Left colon (tissue), 2 donors: ENCODE measurements at places on chromosomes 11 and 22. TPM values are rescaled to one million over a fixed set of nuclear protein-coding genes. Genes with fewer than 3 reads are reported as not detected.

DNA sequence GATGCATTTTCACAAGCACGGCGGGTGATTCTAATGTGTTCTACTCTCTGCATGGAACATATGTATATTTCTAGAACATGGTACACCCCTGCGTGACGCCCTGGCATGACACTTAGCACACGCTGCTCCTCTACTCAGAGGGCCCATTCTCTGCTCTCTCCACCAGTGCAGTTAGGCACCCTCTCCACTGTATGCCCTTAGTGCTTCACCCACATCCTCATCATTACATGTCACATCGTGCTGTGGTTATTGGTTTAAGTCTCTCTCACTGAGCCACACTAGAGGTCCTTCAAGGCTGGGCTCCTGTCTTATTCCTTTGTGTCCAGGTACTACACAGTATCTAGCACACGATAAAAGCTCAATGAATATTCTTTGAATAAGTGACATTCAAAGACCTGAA, 16.7 kb downstream of the TMPRSS13 start:
- DNase-seq = no peak

DNA sequence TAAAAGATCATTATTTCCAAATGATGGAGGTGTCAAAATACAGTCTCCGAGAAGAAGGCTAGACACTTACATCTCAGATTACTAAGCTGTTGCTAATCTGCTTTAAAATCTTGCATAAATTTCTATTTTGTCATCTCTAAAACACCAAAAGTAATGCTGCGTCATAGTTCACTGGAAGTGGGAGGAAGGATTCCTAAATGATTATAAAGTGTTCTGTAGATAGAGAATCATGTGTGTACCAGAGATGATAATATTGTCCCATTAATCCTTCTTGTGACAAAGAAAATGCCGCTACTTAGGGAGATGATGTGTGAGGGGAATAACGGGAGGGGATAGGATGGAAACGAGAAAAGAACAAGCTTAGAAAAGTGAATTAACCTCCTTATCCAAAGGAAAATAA, 268.6 kb downstream of the JRKL start:
- no peak for DNase-seq

PITPNM1 gene
- 82.0 TPM for total RNA-seq

RPL27A gene
- 731 TPM for total RNA-seq
